T-helper 9 cell (primary cell): ENCODE measurements at places on chromosomes 1 and 21.

DNA sequence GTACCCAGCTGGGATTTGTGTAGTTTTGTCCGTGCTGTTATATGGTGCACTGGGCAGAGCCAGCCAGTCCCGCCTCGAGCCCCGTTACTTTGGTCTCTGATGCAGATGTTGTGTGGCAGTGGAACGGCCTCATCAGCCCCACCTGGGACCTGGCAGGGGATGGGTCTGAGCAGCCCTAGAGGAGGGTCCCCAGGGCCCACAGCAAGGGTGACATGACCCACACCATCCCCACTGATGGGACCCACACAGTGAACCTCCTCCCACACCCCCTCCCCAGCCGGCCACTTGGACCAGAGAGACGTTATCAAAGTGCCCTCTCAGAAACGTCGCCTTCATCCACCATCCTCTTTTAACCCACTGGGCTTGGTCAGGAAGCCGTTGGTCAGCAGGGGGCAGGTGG lies 42.0 kb upstream of the PCBP3 start:
- DNase-seq = no peak

DNA sequence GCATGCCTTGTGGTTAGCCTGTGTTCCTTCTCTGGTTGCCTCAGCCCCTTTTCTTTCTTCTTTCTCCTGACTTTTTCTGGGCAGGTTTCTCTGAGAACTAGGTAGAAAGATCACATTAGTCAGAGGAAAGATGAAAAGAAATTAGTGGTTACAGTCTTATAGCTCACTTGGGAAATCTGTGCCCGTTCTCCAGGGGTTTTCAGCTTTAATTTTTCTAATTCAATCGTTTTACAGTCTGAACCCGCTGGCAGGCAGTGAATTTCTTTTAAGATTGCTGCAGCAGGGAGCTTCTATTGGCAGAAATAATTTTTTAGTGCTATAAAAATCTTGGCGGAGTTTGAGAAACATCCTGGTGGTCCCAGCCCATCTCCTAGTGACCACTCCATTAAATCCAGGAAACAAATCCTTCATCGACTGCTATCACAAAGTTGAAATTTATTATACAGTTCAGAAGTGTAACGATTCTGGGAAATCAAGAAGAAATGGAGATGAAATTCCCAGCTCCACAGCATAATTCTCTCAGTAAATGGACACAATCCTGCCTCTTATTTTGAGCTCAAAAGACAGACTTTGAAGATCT lies 113.1 kb downstream of the PCP4 start:
- no peak for DNase-seq

DNA sequence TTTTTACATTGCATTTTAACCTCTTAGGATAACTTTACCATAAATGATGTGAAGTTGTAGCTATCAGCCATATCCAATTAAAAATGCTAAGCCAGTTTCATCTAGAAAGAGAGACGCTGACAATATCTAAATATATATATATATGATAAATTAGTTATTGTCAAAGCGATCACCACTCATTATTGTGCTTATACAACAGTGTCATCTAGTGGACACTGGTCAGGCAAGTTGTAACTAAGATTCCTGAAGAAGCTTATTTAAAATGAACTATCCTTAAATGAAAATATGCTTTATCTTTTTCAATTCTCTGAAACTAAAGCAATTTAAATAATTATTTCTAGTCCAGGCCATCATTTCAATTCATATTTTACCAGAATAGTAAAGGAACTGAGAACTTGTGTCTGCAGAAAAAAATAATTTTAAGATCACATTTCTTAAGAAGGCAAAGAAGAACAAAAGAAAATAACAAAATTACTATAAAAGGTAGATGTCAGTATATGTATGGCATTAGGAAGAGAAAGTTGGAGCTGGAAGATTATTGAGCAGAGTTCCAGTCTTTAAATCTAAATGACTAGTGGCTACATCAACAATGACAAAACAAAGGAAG lies 193.3 kb upstream of the SNX7 start:
- DNase-seq = no peak

DNA sequence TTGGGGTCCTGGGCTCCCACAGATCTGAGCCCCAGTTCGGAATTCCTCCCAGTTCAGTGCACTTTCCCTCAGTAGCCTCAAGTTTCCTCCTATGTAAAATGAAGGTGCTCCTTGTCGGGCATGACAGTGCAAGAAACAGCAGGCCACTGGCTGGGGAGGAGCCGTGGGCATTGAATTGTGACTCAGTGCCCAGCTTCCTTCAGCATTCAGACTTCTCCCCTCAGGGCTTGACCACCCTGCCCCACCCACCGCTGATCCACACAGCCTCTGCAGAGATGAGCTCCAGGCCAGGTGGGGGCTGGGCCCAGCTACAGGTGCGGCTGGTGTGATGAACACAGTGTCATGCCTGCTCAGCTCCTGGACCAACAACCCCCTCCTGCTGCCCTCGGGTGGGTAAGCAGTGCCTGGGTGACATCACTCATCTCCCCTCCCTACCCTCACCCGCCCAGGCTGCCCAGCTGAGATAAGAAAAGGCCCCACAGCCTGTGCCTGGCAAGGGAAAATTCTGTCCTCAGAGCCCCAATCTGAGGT lies 4.9 kb downstream of the MOB3C start:
- no peak for DNase-seq

GRCh38 chr1:199685369-199685768 lies 342.1 kb upstream of the NR5A2 start:
- no peak for DNase-seq

DNA sequence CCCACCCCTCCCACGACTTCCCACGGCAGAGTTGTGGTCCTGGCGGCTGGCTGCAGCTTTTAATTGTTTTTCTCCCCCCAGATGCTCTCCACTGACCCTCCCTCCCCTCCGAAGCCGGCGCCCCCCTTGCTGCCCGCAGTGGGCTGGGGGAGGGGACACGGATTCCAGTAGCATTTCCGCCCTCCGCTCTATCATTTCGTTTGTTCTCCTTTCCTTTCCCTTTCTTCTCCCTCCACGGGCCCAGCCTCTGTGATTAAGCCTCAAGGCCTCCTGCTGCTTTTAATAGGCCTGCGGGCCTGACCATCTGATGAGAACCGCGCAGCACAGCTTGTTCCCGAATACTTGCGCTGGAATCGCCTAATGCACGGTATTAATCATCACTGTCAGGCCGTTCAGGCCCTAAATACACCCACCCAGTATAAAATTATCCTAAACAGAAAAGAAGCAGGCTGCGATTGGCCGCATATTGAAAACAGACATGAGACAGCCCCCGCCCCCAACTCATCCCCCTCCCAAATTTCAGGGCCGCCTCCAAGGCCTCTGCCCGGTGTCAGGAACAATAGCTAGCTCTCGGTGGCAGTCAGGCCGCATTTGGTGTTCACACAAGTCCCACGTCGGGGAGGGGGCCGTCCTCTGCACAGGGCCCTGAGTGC lies 102.0 kb upstream of the ARHGEF16 start:
- no peak for DNase-seq

GRCh38 chr1:177048314-177049069 lies 116.0 kb downstream of the ASTN1 start:
- no peak for DNase-seq

- no peak for DNase-seq
These were observed 585.8 kb upstream of the ZRANB2 start for GRCh38 chr1:71666609-71667008.

DNA sequence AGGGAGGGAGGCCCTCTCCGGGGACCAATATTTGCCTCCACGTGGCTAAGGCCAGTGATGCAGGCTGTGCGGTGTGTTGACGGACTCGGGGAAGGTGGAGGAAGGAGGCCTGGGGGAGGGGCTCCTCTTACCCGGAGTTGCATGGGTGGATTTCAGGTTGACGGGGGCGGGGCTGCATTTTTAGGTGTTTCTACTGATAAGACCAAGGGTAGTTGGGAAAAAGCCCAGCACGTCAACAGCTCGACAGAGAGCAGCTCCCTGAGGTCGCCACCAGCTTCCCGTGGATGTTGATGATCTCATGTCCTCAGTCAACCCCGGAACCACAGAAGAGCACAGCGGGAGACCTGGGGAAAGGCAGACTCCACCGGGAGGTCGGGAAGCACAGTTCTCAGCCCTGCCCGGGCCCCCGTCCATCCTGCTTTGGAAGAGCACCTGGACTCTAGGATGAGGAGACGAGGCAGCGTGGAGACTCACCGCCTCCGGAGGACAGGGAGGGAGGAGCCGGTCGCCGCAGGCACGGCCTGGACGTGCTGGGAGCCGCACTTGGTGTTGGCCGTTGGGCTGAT lies 32.9 kb upstream of the COL6A1 start:
- no peak for DNase-seq

DNA sequence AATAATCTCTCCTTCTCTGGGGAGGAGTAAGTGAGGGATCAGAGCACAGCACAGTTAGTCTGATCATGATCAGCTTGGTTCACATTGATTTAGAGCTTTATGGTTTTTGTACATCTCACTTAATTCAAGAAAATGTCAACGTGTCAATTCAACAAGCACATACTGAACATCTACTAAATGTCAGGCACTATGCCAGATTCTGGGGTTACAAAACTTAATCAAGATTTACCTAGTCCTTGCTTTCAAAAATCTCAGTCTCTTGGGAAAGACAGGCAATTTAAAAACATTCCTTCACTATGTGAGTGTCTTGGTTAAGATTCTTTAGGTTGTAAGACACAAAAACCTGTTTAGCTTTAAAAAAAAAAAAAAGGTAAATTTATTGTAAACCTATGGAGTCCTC lies 181.4 kb downstream of the AK5 start:
- DNase-seq = no peak

DNA sequence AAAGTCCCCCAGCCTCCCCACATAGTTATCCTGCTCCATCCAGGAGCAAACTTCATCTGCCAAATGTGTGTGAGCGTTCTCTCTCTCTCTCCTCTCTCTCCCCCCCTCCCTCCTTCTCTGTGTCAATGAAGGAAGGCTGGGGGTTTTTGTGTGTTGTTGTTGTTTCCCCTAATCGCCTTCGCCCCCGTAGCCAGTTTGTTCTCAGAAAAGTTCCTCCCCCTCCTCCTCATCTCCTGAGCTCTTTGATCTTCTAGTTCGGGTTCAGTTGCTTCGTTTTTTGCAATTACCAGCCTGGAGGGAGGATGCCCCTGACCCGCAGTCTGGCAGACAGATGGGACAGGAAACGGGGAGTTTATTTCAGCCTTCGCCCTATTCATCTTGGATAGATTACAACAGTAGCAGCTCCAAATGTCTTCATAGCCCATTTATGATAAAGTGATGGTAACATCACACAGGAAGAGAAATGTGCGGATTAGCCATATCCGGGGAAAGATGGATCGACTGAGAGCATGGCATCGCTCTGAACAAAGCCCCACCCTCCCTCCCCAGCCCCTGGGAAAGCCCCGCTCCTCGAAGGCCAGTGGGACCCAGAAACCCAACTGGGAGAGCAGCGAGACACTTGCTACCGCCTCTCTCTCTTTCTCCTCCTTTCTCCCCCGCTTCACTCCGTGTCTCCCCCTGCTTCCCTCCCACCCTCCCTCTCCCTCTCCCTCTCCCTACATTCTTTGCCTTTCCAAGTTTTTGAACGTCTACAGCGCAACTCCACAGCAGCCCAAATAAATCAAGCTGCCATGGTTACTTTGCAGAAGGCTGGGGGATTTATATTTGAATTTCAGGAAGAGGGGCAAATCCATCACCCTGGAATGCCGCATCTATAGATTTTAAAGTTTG lies 139.7 kb upstream of the ARHGEF16 start:
- DNase-seq = no peak

DNA sequence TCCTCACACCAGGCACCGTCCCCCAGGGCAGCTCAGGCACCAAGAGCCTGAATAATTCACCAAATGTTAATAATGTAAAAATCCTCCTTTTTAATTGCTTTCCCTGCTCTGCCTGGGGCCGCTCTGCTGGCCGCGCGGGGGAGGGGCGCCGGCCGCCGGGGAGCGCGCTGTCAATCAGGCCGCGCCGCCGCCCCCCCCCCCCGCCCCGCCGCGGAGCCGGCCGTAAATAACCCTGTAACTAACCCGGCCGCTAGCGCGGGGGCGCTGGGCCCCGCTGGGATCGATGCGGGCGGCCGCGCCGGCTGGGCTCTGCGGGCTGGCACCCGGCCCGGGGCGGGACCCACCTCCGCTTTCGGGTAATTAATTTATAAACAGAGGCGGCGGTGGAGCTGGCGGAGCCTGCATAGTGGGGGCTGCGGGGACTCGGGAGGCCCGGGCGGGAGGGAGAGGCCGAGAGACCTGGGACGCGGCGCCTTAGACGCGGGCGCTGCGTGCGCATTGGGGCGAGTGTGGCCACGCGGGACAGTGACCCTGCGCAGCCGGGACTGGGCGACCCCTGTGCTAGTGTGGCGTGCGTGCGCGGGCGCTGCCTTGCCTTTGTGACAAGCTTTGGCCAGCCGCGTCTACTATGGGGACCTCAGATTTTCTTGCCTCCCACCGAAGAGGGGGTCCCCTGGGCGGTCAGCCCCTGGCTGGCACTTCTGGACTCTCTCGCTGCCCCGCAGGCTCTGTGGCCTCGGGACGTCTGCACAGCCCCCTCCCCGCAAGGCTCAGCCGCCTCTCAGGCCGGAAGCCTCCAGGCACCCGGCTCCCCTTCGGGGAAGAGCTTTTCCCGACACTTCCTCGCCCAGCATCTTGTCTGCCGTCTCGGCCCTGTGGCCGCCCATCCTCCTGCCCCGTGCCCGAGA lies 16.6 kb downstream of the SAMD11 start:
- no peak for DNase-seq

GRCh38 chr1:240342251-240342625 lies 250.6 kb downstream of the FMN2 start:
- no peak for DNase-seq

DNA sequence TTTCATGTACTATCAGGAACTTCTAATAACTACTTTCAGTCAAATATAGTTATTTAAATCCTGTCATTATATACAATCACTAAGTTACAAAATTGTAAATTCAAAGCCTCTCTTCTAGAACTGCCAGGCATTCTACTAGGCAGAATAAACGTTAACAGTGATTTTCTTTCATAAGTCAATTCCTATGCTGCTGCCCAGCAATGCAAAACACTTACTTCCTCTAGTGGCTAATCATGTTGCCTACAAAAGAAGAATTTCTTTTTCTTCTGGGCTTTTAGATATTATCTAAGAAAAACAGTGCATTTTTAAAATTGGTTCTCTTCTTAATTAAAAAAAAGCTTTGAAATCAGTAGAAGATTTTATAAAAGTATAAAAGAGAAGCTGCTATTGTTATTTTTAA lies 509.8 kb upstream of the ADAMTS5 start:
- no peak for DNase-seq

- DNase-seq = no peak
These were observed 8.9 kb downstream of the MTF1 start for GRCh38 chr1:37850352-37850955.
